ENCODE measurements at places on chromosomes 3 and 15. TPM values are rescaled to one million over a fixed set of nuclear protein-coding genes. Genes with fewer than 3 reads are reported as not detected.

GBE1 gene
- 39.3 TPM for total RNA-seq

AGBL1 gene
- total RNA-seq, result 0.73 TPM

CHAC1 gene
- total RNA-seq, result 5.5 TPM

KNL1 gene
- 14.5 TPM for total RNA-seq

NTRK3 gene
- not detected for total RNA-seq

AAGAB gene
- 45.3 TPM for total RNA-seq

DAPK2 gene
- total RNA-seq, result 1.00 TPM

CSTA gene
- total RNA-seq, result not detected

TXNRD3 gene
- total RNA-seq, result 10.2 TPM

DUT gene
- 66.5 TPM for total RNA-seq

PRRT3 gene
- 1.7 TPM for total RNA-seq

IL16 gene
- 15.5 TPM for total RNA-seq

PLXNB1 gene
- total RNA-seq, result 11.7 TPM

TGM4 gene
- total RNA-seq, result not detected

GPR149 gene
- not detected for total RNA-seq

SST gene
- total RNA-seq, result not detected

ITPKA gene
- total RNA-seq, result 0.36 TPM

ST3GAL6 gene
- total RNA-seq, result 136 TPM

BCHE gene
- 46.3 TPM for total RNA-seq

PLCL2 gene
- total RNA-seq, result 4.0 TPM

SAMD7 gene
- not detected for total RNA-seq

POPDC2 gene
- 0.31 TPM for total RNA-seq

SYNPR gene
- total RNA-seq, result not detected

AZI2 gene
- total RNA-seq, result 70.3 TPM

Measured in melanocyte of skin (primary cell).